Activated naive CD4-positive, alpha-beta T cell treated with anti-CD3 and anti-CD28 coated beads, Interleukin-2, amount 10 ng/mL, durations not matched to agents 5 hours and 36 hours (primary cell): ENCODE measurements at places on chromosomes 12 and 14. TPM values are rescaled to one million over a fixed set of nuclear protein-coding genes. Genes with fewer than 3 reads are reported as not detected.

The GLS2 gene
- total RNA-seq, result 1.7 TPM

The TEAD4 gene
- 1.2 TPM for total RNA-seq

The PLEKHH1 gene
- 0.53 TPM for total RNA-seq

The IAPP gene
- total RNA-seq, result not detected

The KLHL33 gene
- total RNA-seq, result 0.13 TPM
